Kidney glomerular epithelial cell (primary cell): ENCODE measurements at places on chromosomes 5 and 9.

GRCh38 chr5:1930880-1931603 is 48.3 kb upstream of the IRX4 start:
- no peak for DNase-seq

GRCh38 chr5:39360471-39361111 is 3.7 kb downstream of the C9 start:
- no peak for DNase-seq

DNA sequence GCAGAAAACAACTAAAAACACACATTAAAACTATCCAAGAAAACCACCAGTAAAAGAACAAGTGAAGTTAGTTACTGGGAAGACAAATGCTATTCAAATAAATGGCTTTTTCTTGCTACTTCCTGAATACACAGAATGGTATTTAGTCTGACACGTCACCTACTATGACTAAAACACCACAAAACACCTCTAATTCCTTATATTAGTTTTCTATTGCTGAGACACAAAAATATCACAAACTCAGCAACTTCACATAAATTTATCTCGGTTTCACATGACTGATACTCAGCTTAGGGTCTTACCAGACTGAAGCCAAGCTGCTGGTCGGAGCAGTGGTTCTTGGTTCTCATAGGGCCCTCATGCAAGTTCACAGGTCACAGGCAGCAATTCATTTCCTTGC is 5.4 kb downstream of the DMAC1 start:
- DNase-seq: no peak

DNA sequence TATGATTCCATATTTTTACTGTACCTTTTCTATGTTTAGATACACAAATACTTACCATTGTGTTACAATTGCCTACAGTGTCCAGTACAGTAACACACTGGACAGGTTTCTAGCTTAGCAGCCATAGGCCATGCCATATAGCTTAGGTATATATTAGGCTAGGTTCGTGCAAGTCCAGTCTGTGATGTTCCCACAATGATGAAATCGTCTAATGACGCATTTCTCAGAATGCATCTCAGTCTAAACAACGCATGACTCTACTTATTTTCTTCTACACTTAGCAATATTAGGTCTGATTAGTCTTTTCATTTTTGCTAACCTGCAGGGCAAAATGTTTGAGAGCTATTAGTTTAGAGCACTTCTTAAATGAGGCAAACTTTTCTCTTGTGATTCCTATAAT is 22.7 kb downstream of the OR2S2 start:
- no peak for DNase-seq

DNA sequence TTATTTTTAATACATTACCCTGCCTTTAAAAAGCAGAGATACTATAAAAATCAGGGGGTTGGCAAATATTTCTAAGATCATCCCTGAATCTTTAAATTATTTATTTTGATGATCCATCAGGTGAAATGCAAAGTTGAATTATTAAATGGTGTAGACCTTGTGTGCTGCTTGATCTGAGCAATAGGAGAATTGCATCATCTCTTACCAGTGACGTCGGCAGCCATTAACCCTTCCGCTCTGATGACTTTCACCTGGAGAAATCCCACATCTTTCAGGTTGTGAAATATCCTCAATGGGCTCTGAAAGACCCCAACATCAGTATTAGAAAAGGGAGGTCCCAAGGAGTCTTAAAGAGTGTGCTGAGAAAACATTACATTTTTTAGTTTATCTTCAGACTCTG is 270.2 kb downstream of the SLF1 start:
- DNase-seq: no peak

DNA sequence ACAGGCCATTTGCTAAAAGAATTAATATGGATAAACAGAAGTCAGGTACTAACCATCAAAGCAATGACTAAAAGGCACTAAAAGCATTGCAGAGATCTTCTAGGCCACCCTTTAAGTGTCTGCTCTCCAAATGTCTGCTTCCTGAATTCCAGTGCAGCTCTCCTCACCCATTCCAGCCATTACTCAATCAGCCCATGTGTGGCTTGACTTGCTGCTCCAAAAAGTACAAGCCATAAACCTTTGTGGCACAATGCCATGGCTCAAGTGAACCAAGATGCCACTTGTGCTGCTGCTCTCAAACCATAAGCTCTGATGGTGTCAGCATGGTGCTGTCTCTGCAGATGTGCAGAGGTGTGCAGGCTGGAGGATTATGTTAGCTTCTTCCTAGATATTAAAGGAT is 290.2 kb upstream of the POU5F2 start:
- no peak for DNase-seq

DNA sequence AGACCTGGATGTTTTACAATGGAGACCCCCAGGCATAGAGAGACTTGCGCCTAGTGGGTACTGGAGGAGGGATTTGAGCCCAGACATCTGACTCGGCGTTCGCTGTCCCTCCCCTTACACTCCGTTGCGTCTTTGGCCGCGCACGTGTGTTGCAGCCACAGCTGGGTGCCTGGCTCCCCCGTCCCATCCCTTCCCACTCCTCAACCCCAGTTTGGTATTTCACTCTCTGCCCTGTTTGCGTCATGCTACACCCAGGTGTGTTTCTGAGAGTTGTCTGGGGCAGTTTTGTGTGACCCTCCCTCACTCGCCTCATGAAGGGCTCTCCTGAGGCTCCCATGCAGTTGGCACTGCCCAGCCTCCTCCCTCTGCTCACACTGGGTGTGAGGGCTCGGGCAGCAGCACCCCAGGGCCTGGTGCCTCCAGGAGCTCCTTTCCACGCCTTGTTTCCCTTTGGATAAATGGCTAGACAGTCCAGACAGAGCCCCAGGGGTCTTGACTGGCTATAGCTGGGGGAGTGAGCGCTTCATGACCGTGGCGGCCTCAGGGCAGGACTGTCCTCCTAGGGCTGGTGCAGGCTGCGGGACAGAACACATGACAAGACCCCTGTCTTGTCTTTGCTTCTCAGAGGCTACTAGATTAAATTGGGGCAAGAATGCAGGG is 13.6 kb downstream of the TCF7 start:
- no peak for DNase-seq
